Activated CD4-positive, alpha-beta T cell treated with anti-CD3 and anti-CD28 coated beads, Interleukin-2, amount 10 ng/mL, durations not matched to agents 24 days and 14 days (primary cell): ENCODE measurements at places on chromosomes 5 and 9. TPM values are rescaled to one million over a fixed set of nuclear protein-coding genes. Genes with fewer than 3 reads are reported as not detected.

GRCh38 chr5:56412601-56413379 is 179.7 kb upstream of the ANKRD55 start:
- DNase-seq = peak; percentile 71

GRCh38 chr9:132651259-132651658 is 18.5 kb downstream of the DDX31 start:
- peak; percentile 63 for DNase-seq

Gene SEMA4D
- total RNA-seq = 368 and 370 TPM in 2 replicates

DNA sequence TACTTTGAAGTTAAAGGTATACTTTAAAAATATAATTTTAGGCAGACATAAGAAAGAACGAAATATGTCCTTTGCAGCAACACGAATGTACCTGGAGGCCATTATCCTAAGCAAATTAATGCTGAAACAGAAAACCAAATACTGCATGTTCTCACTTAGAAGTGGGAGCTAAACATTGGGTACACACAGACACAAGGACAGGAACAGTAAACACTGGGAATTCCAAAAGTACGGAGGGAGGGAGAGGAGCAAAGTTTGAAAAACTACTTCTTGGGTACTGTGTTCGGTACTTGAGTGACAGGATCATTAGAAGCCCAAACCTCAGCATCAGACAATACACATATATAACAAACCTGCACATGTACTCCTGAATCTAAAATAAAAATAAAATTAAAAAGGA is 40.9 kb downstream of the TJP2 start:
- no peak for DNase-seq

Gene ZNF618
- total RNA-seq = 0.14 and 0.19 TPM in 2 replicates

GRCh38 chr9:95316274-95316673 is 1.2 kb downstream of the FANCC start:
- no peak for DNase-seq

Gene IFNA13
- total RNA-seq = not detected in 2 replicates

DNA sequence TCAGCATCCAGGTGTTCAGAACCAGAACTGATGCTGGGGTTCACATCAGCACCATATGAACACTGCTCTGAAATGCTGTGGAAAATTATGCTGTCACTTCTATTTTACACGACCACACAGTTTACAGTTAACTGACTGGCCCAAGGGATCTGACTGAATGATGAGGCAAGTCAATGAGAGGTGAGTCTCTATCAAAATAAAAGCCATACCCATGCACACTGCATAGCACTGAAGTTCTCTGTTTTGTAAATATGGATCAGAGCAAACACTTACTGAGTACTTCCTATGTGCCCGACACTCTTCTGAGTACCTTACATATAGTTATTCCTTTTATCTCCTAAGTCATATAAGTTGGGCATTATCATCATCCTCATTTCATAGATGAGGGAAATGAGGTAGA is 122.8 kb downstream of the TARS1 start:
- DNase-seq = no peak

DNA sequence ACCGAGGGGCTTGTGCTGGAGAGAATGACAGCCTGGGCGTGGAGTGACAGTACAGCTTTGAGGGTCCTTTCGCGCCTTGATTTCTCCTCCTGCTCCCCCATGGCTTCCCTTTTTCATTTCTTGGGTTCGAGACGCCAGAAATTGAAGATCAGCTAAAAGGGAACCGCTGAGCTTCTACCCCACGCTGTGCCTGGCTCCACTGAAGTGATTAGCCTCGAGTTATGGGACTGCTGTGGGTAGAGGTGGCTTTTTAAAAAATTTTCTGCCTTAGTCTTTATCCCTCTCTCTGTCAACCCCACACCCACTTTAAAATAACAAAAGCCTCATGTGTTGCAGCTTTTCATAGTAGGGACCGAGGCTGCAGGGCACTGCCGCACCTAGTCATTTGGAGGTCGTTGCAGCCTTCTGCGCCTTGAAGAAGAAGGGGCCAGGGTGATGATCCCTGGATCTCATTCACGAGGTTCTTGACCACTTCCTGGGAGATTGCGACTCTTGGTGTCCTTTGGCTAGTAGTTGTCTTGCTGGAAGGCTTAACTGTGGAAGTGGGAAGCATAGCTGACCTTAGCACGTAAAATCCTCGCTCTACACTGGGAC is 603 bp downstream of the PPIP5K2 start:
- DNase-seq = peak; percentile 71

- DNase-seq = no peak
These were observed 120.7 kb downstream of the DOCK8 start for GRCh38 chr9:335373-335772.

DNA sequence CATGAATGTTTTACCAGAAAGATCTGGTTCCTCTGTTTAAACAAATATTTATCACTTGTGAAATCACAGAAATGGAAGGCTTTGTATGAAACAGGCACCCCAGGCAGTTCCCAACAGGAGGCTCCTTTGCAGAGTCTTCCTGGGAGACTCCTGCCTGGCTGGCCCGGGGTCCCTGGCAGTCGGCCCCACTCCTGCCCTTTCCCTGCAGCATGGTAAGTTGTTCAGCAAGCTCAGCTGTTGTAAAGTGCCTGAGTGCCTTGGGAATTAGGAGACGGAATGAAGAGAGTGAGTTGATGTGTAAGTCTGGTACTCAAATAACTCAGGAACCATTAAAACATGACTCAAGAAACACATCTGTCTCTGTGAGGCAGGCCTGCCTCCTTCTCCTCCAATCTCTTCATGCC is 17.5 kb upstream of the LHFPL2 start:
- no peak for DNase-seq

DNA sequence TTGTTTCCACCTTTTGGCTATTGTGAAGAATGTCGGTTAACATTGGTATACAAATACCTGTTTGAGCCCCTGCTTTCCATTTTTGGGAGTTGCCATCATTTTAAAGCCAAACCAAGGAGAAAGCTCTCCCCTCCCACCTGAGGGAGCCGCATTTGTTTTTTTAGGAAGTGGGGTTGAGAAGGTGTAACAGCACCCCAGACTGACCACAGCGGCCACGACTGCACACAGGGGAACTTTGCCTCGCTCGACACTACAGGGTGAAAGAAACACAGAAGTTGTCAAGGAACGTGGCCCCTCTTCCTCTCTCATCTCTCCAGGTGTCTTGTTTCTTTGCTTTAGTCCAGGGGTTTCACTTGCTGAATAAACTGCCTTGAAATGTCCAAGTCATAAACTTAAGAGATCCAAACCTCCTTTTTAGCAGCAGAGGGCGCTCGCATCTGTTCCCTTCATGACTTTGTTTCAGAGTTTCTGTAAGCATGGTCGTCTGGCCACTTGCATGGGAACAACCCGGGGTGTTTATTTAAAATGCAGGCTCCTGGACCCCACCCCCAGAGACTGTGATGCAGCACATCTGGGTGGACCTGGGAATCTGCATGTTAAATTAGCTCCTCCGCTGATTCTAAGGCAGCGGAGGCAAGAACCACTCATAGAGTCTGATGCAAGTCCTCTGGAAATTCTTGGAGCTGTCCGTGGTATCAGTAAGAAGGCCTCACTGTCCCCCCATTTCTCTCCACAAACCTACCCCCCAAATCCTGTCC is 2.1 kb upstream of the TTLL11 start:
- peak; percentile 86 for DNase-seq

Gene HMCN2
- not detected in 2 replicates for total RNA-seq

- DNase-seq = no peak
These were observed 59.5 kb downstream of the CAMSAP1 start for GRCh38 chr9:135847833-135848232.

Gene NSMF
- 68.6 and 69.6 TPM in 2 replicates for total RNA-seq

DNA sequence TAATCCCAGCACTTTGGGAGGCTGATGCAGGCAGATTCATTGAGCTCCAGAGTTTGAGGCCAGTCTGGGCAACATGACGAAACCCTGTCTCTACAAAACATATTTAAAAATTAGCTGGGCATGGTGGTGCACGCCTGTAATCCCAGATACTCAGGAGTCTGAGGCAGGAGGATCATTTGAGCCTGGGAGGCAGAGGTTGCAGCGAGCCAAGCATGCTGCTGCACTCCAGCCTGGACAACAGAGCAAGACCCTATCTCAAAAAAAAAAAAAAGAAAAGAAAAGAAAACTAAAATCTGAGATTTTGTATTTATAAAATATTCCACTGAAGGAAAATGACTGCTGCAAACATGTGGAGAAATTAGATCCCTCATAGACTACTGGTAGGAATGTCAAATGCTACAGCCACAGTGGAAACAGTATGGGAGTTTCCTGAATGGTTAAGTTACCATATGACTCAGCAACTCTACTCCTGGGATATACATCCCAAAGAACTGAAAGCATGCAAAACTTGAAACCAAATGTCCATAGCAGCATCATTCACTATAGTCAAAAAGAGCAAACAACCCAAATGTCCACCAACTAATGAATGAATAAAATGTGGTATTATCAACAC is 106.1 kb downstream of the UBAP2 start:
- no peak for DNase-seq

DNA sequence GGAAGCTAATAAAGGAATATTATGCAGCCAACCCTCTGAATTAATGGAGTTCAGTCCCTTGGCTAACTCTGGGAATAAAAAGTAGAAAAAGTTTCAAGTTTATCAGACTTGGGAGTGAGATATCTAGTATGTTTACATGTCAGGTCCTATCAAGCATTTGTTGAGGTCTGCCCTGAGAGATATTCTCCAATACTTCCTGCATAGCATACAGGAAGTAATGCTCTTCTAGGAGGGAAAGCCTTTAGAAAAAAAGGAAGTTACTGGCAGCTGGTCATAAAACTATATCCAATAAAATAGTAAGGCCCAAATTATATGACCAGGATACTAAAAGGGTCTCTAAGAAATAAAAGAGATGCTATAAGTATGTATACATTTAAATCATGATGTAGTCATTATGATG is 594.1 kb upstream of the FTMT start:
- DNase-seq = no peak

DNA sequence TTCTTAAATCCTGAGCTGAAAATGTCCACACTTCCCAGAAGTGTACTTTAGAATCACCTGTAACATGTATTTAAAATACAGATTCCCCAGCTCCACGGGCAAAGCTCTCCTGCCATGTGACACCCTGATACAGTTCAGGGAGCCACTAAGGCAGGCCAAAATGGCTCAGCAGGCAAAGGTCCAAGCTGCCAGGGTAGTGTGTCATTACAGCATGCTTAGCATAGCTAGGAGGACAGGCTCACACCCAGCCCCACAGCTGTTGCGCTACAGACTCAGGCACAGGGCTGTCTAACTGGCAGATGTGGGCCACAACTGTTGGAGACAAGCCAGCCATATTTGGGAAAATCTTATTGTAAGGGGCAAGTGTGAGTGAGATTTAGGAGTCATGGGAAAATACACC is 73.0 kb downstream of the C9orf85 start:
- no peak for DNase-seq

Gene PHF24
- 0.14 and 0.57 TPM in 2 replicates for total RNA-seq

- DNase-seq = peak; percentile 99
These were observed at the start of gene RRAGA for GRCh38 chr9:19048966-19049916. TSS of gene RRAGA (plus strand) at chr9:19049427. CDS start at chr9:19049660, 233 bp downstream.

- DNase-seq = no peak
These were observed 80.7 kb downstream of the FSTL4 start for GRCh38 chr5:133531594-133531993.

DNA sequence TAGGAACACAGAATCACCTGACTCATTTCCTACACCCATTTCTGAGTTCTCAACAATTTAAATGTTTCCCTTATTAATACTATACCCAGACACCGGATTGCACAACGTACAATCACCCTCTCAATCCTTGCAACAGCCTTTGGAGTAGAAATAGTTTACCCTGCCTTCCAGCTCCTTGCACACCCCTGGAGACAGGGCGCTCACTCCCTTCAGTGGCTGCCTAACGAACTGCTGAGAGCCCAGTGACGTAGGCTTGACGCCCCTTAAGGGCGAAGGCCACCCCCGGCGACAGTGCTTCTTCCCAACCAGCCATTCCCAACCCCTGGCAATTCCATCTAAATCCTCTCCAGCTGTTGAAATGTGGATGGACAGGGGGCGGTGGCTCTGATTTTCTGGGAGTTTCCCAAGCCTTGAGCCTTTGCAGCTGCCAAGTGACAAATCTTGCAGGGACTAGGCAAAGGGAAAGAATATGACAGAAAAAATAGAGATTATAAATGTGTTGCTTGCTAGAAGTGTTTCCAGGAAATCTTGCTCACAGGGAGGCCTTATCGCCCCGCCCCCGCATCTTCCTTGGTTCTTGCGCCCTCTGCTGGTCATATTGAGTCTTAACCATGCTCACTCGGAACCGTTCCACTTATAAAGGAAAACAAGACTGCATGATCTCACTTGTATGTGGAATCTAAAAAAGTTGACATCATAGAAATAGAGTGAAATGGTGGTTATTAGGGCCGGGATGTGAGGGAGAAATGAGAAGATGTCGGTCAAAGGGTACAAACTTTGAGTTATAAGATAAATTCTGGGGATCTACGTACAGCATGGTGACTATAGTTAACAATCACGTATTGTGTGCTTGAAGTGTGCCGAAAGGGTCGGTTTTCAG is 7.6 kb upstream of the BARX1 start:
- DNase-seq = peak; percentile 94

Gene PCDHA1
- total RNA-seq = not detected in 2 replicates

DNA sequence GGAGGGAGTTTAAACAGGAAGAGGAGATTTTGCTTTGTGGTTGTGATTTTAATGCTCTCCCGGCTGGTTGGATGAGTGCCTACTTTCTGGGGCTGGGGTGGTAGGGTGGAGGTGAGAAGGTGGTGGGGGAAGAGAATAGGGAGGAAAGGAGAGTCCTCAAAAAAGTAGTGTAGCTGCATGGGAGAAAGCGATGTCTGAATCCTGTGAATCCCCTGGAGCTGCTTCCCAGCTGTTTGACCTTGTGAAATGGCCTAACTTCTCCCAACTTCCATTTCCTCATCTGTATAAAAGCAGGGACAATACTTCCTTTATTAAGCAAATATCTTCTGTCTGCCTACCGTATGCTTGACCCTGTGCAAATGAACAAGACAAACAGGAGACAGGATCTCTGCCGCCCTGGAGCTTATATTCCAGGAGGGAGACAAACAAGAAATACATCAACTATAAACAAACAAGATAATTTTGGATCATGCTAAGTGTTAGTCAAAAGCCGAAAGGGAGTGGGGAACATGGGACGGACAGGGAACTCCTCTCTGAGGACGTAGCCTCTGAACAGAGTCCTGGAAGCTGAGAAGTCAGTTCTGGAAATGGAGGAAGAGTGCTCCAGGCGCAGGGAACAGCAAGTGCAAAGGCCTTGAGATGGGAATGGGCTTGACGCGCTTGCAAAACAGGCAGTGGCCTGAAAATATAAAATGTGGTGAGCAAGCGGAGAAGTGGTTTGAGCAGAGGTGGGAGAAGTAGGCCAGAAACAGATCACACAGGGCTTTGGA is 103.5 kb downstream of the SPRY4 start:
- DNase-seq = no peak

DNA sequence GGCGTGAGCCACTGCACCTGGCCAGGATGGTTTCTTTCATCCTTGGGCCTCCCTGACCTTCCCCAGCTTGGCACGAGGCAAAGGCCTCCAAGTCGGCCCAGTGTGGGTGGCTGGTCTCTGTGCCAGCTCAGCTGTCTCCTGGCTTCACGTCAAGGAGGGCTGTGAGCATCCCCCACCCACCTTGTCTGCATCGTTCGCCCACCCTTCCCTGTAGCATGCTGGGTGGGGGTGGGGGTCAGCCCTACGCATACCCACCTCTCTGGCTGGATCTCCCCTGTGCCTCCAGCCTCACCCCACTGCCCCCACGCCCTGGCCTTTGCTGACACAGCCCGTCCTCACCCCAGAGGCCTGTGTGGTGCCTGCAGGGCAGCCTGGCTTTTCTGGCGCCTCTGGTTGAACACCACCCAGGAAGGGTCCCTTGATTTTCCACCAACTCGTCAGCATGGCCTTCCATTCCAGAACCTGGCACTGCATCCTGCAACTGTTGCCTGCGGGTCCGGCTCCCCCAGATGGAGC is 8.8 kb upstream of the WDR5 start:
- DNase-seq = no peak
